Fibroblast of skin of abdomen (primary cell): ENCODE measurements at places on chromosomes 6 and 20.

GRCh38 chr20:1467082-1467354, 369 bp upstream of the NSFL1C start:
- DNase-seq: no peak

DNA sequence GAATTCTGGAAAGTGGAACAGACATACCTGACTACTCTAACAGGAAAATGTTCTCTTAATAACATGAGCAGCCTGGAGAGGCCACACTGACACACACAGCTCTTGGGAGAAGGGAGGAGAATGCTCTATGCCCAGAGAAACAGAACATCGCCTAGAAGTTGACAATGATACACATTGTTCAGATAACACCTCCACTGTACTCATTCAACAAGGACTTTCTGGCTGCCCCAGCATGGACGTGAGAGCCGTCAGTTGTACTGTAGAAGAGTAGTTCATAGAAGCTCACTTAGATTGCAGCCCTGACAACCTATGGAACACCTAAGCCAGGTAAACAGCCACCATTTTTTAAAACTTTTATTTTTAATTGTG, 28.9 kb downstream of the BMP7 start:
- no peak for DNase-seq

GRCh38 chr6:112049026-112049799, 4.7 kb upstream of the CCN6 start:
- DNase-seq: no peak

DNA sequence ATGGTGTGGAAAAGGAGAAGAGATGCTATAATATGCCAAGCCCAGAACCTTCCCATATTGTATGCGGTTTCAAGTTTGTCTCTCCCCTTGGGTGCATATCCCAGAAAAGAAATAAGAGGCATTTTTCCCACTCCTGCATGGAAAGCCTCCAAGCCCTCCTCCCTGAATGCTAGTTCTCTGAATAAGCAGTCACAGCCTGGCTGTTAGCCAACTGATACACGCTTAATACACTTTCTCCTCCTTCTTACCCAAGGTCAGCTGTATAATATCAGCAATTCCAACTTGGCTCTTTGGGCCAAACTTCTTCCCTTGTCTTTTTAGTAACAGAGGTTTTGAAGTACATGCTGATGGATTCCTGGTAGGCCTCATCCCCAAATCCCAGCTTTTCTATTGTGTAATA, 440.1 kb downstream of the EPHA7 start:
- no peak for DNase-seq

- DNase-seq: no peak
These were observed 11.9 kb downstream of the CUL9 start for GRCh38 chr6:43193929-43194328.

GRCh38 chr6:131949620-131949908, 1.6 kb downstream of the CCN2 start:
- DNase-seq: peak; percentile 79

DNA sequence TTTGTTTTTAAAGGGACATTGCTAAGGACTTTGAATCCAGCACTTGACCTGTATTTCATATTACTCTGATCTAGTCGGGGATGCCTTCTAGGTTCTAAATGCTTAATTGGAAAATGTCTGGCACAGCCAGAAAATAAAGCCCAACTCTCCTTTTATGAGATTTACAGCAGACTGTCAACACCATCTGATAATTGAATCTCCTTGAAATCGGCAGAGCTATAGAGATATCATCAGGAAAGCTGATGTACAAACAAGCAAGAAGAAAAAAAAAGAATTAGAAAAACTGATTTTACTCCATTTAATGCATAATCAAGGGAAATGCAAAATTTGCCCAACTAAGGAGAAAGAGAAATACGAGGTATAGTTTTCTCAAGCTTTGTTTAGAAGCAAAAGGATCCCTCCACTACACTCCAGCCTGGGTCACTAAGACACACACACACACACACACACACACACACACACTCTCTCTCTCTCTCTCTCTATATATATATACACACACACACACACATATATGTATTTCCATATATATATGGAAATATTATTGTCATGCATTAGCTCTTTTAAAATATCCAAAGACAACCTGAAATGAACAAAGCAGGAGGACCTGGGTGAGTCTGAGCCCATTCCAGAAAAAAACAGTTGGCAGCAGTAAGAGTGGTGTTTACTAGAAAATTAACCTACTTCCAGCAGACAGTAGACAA, 9.5 kb upstream of the FOXC1 start:
- DNase-seq: no peak

- no peak for DNase-seq
These were observed 9.7 kb upstream of the QKI start for GRCh38 chr6:163404825-163405265.

GRCh38 chr6:8382434-8382833, 52.9 kb downstream of the SLC35B3 start:
- no peak for DNase-seq

- DNase-seq: no peak
These were observed 36.8 kb upstream of the RGS17 start for GRCh38 chr6:153167907-153168306.

GRCh38 chr6:317448-318144, 25.3 kb downstream of the DUSP22 start:
- DNase-seq: no peak

DNA sequence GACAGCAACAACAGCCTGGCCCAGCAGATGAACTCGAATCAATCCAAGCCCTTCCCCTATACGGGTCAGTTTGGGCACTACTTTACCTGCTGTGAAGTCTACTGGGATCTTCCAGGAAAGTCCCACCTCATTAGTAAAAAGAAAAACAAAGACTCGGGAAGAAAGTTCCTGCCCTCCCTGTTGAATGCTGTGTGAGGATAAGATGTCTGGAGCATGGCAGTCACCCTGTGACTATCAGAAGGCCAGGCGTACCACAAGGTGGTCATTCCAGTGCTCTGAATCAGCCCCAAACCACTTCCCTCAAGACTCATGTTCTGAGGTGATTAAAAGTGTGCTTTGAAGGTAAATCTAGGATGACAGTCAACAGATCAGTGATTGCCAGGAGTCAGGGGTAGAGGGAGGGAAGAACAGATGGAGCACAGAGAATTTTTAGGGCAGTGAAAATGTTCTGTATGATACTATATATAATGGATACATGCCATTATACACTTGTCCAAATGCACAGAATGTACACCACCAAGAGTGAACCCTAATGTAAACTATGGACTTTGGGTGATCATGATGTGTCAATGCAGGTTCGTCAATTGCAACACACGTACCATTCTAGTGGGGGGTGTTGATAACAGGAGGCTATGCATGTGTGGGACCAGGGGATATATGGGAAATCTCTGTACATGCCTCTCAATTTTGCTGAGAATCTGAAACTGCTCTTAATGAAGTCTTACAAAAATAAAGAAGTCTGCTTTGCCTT, 14.7 kb downstream of the FKBP1A start:
- peak; percentile 31 for DNase-seq

DNA sequence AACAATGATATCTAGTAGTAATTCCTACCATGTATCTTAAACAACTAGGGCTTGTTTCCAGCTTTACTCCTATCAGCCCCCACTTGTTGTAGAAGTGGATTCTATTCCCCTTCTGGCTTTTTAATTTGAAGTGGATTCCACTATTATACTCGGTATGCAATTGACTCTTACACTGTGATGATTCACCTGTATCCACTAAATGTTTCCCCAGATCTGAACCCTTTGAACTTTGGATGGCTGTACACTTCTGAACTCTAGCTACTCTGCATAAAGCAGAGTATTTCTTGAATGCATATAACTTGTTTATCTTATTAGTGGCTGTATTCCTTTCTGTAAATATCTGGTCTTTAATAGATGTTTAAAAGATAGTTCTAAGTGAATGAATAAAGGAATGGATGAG, 538.4 kb upstream of the NRSN1 start:
- no peak for DNase-seq

- no peak for DNase-seq
These were observed 20.1 kb upstream of the UTRN start for GRCh38 chr6:144265061-144265357.

- peak; percentile 27 for DNase-seq
These were observed 226.1 kb downstream of the BCAS1 start for GRCh38 chr20:53844259-53844658.

GRCh38 chr6:162868397-162868796, 140.6 kb downstream of the PACRG start:
- no peak for DNase-seq

- no peak for DNase-seq
These were observed 12.4 kb upstream of the NPBWR2 start for GRCh38 chr20:64119681-64120341.

DNA sequence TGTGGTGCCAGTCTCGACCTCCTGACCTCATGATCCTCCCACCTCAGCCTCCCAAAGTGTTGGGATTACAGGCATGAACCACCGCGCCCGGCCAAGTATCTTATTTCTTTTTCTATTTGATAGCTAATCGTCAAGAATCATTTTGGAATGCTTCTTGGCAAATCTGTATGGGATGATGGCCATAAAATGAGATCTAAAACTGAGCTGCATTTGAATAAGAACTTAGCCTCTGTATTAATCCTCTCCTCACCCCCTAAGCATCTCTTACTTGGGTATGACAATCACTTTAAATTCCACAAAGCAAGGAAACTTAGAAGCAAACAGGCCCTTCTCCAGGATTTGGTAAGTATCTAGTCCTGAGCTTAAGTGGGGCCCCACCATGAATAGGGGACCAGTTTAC, 108.9 kb upstream of the BTBD3 start:
- DNase-seq: no peak

- DNase-seq: no peak
These were observed 3.2 kb upstream of the BTN2A2 start for GRCh38 chr6:26379740-26380139.

- peak; percentile 28 for DNase-seq
These were observed 523 bp downstream of the TMEM30A start for GRCh38 chr6:75283907-75284631.

DNA sequence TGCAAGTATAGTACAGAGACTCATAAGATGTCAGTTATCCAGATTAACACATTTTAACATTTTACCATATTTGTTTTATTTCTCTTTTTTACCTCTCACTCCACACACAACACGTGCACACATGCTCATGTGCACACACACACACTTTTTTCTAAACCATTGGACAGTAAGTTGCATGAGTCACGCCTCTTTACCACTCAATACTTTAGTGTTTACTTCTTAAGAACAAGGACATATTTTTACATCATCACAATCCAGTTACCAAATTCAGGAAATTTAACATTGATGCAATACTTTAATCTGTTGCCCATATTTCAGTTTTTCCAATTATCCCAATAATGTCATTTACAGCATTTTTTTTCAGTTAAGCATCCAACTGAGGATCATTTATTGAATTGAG, 109.0 kb downstream of the RIN2 start:
- peak; percentile 55 for DNase-seq

- no peak for DNase-seq
These were observed 229.4 kb downstream of the ANKRD60 start for GRCh38 chr20:57998981-57999464.

- DNase-seq: peak; percentile 26
These were observed 630 bp downstream of the PPP1R3G start for GRCh38 chr6:5085648-5086293.

DNA sequence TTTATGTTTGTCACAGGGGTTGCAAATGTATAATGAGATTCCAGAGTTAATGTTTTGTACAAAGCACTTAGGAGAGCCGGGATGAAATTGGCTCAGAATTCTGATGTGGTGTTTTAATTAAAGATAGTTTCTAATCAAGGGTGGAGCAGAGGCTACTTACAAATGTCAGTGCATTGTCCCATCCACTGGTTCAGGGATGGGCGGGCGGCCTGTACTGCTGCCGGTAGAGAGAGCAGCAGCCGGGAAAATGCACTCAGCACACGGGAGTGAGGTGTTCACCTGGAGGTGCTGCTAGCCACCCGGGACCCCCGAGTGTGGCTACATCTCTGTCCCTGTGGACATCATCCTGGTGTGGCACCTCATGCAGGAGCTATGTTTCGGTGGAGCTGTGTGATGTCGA, 193.3 kb downstream of the QKI start:
- DNase-seq: no peak

- DNase-seq: no peak
These were observed 232.8 kb upstream of the QKI start for GRCh38 chr6:163181666-163182180.

- DNase-seq: peak; percentile 41
These were observed 104.8 kb downstream of the AGPAT4 start for GRCh38 chr6:161169035-161169434.

DNA sequence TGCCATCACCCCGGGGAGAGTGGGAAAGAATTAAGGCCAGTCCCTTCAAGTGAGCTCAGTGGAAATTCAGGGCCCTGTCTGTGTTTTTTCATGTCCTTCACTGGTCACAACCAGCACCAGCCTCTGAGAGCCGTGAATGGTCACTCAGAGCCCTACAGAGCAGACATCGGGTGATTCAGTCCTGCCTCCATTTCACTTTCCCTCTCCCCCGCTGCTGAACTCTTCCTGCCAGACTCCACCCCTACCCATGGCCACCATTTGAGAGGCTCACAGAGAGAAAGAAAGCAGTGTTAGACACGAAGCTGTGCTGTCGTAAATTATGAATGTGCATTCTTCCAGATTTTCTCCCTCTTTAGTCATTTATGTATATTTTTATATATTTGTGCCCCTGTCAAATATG, 5.4 kb downstream of the R3HDML start:
- DNase-seq: no peak

GRCh38 chr6:124963831-124964763, 1.9 kb downstream of the RNF217 start:
- peak; percentile 22 for DNase-seq

DNA sequence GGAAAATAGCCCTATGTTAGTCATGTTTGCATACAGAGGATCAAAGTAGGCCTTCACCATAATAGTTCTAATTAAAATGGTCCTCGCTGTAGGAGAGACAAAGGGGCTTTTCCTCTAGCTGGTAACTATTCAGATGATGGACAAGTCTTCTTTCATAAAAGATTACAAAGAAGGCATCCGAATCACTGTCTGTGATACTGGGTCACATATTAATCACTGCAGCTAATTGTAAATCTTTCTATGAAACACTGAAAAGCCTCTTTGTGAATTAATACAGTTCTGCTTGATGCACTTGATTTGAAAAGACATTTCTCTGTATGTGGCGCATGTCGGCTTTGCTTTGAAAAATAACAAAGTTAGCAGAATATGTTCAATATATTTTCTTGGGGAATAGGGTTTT, 520.8 kb downstream of the KIF16B start:
- no peak for DNase-seq

- peak; percentile 74 for DNase-seq
These were observed 542.3 kb downstream of the QKI start for GRCh38 chr6:163956571-163957407.

DNA sequence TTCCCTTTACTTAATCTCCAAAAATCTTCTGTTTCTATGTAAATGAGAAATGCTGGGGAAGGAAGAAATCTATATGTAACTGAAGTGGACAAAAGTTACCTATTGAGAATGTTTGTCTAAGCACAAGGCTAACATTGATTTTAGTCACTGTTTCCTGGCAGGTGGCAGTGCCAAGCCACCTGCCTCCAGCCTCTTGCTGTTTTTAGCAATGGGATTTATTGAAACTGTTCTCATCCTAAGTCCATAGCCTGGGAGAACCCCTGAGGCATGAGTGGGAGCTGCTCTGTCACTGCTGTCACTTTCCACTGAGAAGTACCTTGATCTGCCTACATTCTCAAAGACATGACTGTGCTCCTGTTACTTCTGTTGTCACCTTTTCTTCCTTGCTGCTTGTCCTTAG, 14.7 kb downstream of the ENPP3 start:
- DNase-seq: no peak

- no peak for DNase-seq
These were observed 192.2 kb upstream of the FAM83B start for GRCh38 chr6:54654381-54654780.

- DNase-seq: no peak
These were observed 15.8 kb downstream of the COX4I2 start for GRCh38 chr20:31653561-31653960.
